ENCODE measurements at places on chromosomes 5 and 9.

- DNase-seq = no peak
- H3K27me3 ChIP-seq = no peaks in the 10 kb centered on the region
- H3K4me3 ChIP-seq = no peak overlapping the region
- no peaks in the 10 kb centered on the region for H3K36me3 ChIP-seq
Measured at GRCh38 chr9:16543686-16544085, 326.8 kb downstream of the BNC2 start.

- no peak overlapping the region for H3K4me3 ChIP-seq
- no peak overlapping the region for H3K27ac ChIP-seq
- peaks cover 9% of the 10 kb centered on the region for H3K27me3 ChIP-seq
Measured at GRCh38 chr5:148951612-148952011, 111.2 kb downstream of the SH3TC2 start.

DNA sequence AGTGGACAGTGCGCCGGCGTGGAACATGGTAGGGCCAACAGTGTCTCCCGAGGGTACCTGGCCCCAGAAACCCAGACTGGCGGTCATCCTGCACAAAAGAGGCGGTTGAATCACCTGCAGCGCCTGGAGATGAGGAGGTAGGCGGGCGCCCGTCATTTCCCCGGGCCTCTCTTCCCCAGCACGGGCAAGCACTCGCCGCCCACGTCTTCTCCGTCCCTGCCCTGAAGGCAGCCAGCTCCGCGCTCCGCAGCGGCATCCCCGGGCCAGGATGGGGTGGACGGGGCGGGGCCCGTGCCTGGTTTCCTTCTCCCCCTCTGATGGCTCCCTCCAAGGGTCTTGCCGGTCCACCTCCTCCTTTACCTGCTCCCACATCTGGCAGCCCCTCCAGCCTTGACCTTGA lies 27.1 kb upstream of the N4BP3 start:
- peaks cover 56% of the 10 kb centered on the region for H3K27me3 ChIP-seq
- no peak for DNase-seq
- no peaks in the 10 kb centered on the region for H3K36me3 ChIP-seq
- no peak overlapping the region for H3K27ac ChIP-seq
- H3K4me3 ChIP-seq = no peak overlapping the region

GRCh38 chr9:89339807-89340206 lies 21.5 kb downstream of the SECISBP2 start:
- no peaks in the 10 kb centered on the region for H3K4me1 ChIP-seq
- no peaks in the 10 kb centered on the region for H3K27me3 ChIP-seq
- DNase-seq = no peak
- no peak overlapping the region for H3K27ac ChIP-seq
- peaks cover 79% of the 10 kb centered on the region for H3K36me3 ChIP-seq

DNA sequence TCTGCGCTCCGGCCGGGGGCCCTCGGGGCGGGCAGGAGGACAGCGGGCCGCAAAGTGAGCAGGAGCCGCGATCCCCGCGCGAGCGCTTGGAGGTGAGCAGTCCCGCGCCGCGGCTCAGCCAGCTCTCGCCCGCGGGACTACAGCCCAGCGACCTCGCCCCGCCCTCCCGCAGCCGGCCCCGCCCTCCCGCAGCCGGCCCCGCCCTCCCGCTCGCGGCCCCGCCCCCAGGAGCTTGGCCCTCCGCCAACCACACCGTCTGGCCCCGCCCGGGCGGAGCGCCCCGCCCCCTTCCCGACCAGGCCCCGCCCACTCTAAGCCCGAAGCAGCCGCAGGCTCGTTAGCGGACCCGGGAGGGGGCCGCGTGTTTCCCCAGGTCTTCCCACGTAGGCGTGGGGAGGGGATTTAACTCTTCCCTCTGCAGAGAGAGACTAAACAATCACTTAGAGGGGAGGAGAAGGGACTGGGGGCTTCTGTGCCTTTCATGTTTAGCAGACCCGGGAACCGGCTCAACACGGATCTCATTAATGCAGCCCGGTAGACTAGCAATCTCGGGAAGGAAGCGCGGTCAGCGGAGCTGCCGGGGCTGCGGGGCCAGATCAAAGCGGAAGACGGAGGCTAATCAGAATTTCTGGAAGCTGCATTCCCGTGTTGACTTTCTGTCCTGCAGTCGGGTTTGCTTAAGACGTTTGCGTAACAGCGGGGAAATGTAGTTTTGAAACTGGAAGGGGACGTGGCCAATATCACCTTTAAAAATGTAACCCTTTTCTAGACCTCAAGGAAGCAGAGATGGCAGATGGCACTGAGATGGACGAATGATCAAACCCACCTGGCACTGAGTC lies at the start of gene MYO10:
Gene MYO10 (minus strand): TSS at position 139 of the 839 bp plus-strand sequence. CDS start 480 bp downstream, outside the sequence.
- peaks cover 13% of the 10 kb centered on the region for H3K4me1 ChIP-seq
- H3K36me3 ChIP-seq = no peaks in the 10 kb centered on the region
- DNase-seq = peak; percentile 66

DNA sequence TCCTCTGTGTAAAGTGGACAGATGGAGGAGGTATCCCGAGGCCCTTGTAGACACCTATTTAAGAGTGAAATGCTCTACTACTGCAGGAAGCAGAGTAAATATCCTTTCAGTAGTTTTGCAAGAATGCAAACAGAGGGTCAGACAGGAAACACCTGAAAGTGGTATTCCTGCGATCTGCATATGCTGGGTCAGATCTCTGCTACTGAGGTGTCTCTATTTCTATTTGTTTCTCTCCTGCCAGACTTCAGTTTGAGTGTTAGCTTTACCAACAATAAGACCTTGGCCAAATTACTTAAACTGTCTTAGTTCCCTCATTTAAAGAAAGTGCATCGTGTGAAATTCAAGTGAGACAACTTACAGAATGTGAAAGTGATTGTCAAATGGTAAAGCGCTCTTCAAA lies 47.6 kb downstream of the JAKMIP2 start:
- H3K27ac ChIP-seq = no peak overlapping the region
- H3K4me3 ChIP-seq = no peak overlapping the region
- H3K4me1 ChIP-seq = no peaks in the 10 kb centered on the region
- H3K27me3 ChIP-seq = no peaks in the 10 kb centered on the region
